Natural killer cell (primary cell): ENCODE measurements at places on chromosomes 1 and 21. TPM values are rescaled to one million over a fixed set of nuclear protein-coding genes. Genes with fewer than 3 reads are reported as not detected.

Gene OR2L3
- not detected for total RNA-seq

Gene SLC35A3
- total RNA-seq: 43.1 TPM

Gene SPOCD1
- 0.54 TPM for total RNA-seq

DNA sequence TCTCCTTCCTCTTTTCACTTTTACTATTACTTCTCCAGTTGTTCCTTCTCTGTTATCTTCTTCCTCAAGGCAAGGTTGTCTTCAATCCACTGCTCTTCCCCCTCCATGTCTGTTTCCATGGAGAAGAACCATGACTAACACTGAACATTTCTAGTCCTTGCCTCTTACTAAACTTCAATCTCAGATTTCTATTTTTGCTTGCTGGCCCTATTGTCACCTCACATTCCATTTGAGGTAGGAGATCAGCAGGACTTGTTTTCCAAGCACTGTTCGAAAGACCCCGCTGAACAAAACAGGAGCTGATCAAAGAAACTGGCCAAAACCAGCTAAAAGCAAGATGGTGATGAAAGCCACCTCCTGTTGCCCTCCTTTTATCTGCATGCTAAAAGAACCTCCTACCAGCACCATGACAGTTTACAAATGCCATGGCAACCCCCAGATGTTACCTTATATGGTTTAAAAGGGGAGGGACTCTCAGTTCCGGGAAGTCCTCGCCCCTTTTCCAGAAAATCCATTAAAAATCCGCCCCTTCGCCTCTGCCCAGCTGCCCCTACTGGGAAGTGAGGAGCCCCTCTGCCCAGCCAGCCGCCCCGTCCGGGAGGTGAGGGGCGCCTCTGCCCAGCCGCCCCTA is 22.6 kb downstream of the GON4L start:
- no peaks in the 10 kb centered on the region for H3K27me3 ChIP-seq
- no peaks in the 10 kb centered on the region for H3K36me3 ChIP-seq
- DNase-seq: no peak
- H3K4me1 ChIP-seq: peaks cover 14% of the 10 kb centered on the region

DNA sequence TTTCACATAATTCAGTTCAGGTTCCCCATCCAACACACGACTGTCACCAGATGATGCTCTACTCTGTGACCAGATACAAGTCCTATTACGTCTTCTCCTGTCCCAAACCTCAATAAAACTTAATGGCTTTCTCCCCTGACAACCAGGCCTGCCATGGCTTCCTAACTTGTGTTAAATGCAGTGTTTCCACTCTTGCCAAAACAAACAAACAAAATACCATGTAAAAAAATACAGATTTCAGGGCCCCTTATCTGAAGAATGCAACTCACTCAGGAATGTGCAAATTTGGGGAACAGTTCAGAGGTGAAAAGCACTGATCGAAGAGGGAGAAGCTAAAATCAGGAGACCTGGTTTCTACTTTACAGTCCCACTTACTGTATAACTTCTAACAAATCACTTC is 863 bp upstream of the NUF2 start:
- peak overlapping the region; percentile 67 for H3K27ac ChIP-seq
- H3K27me3 ChIP-seq: no peaks in the 10 kb centered on the region
- H3K36me3 ChIP-seq: peaks cover 5% of the 10 kb centered on the region
- DNase-seq: no peak

DNA sequence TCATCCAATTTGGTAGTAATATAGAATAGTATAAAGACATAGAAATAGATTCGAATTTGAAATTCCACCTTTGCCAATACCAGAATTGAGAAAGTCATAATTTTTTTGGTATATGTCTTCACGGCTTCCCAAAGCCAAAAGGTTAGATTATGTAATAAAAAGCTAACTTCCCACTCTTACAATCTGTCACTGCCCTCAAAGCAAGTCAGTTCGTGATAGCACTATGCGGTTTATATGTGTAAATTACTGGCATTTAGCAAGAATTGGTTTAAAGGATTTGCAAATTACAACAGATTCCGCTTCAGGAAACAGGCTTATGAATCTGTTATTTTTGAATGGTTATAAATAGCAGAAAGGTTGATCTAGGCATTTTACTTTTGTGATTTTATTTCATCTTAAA is 679.4 kb upstream of the ADGRL2 start:
- DNase-seq: no peak
- H3K4me1 ChIP-seq: no peaks in the 10 kb centered on the region
- no peak overlapping the region for H3K27ac ChIP-seq
- H3K4me3 ChIP-seq: no peak overlapping the region
- H3K36me3 ChIP-seq: no peaks in the 10 kb centered on the region

GRCh38 chr1:90704817-90705216 is 12.3 kb downstream of the BARHL2 start:
- H3K4me3 ChIP-seq: no peak overlapping the region
- DNase-seq: no peak
- peaks cover 60% of the 10 kb centered on the region for H3K27me3 ChIP-seq
- H3K4me1 ChIP-seq: peaks cover 8% of the 10 kb centered on the region
- H3K27ac ChIP-seq: no peak overlapping the region

GRCh38 chr21:45766055-45766454 is 122.5 kb downstream of the PCBP3 start:
- no peaks in the 10 kb centered on the region for H3K36me3 ChIP-seq
- no peak overlapping the region for H3K4me3 ChIP-seq
- no peaks in the 10 kb centered on the region for H3K4me1 ChIP-seq
- H3K27ac ChIP-seq: no peak overlapping the region
